ENCODE measurements at places on chromosomes 13 and 19.

- DNase-seq = no peak
These were observed 421.9 kb upstream of the PRR20A start for GRCh38 chr13:56718791-56719190.

DNA sequence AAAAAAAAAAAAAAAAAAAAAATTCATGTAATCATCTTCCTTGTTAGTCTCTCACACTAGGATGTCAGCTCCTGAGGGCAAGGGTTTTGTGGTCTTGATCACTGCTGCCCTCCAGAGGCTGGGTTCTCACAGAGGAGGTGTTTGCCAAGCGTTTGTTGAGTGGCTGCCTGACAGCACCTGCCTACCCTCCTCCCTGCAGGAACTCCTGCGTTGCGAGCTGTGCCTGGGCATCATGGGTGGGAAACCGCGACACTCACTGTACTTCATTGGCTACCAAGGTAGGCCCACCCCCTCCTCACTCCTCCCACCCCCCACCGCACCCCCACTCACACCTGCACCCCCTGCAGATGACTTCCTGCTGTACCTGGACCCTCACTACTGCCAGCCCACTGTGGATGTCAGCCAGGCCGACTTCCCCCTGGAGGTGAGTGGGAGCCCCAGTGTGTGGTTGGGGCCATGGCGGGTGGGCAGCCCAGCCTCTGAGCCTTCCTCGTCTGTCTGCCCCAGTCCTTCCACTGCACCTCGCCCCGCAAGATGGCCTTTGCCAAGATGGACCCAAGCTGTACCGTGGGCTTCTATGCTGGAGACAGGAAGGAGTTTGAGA, 8.1 kb downstream of the ATG4D start:
- DNase-seq = no peak

- DNase-seq = peak; percentile 54
These were observed at the start of gene RNASEH2B for GRCh38 chr13:50909605-50910484. TSS of gene RNASEH2B (plus strand) at chr13:50909791. CDS start at chr13:50910077, 286 bp downstream.

GRCh38 chr19:33484226-33484774, 37.3 kb downstream of the PEPD start:
- DNase-seq = no peak

DNA sequence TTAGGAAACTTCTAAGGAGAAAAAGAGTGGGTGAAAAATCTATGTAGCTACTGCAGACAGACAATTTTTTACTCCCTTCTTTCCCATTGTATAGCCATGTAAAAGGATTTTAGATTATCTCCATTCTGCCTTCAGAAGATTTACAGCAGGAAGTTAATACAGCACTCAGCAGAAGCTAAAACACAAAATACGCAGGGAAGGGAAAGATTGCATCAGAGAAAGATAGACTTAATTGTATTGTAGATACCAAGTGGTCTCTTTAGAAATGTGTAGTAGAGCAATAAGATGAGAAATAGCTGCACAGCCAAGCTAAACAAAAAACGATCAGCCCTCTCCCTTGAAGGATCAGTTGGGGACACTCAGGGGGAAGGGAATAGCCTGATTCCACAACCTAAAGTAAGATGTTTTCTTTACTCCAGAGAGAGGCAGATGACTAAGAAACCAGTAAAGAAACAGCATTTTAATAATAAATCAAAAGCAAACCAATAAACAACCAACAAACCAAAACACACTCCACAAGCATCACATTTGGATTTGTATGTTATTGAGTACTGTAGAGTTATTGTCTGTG, 236.7 kb upstream of the SLITRK1 start:
- no peak for DNase-seq

DNA sequence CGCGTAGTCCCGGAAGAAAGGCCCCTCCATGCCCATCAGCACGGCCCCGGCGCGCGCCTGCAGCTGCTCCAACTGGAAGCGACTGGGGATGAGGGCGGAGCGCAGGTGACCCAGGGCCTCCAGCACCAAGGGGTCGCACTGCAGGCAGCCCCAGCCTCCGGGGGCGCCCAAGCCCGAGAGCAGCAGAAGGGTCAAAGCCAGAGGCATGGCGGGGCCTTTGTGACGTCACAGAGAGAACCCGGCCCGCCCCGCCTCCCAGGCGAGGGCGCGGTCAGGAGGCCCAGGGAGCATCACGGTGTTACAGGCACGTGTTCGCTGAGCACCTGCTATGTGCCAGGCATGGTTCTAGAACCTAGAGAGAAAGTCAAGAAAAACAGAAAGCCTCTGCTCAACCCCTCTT, at the start of gene IZUMO2:
Gene IZUMO2 (minus strand): TSS at position 294 of the 400 bp plus-strand sequence. CDS start 87 bp downstream, at position 207.
- DNase-seq = no peak

DNA sequence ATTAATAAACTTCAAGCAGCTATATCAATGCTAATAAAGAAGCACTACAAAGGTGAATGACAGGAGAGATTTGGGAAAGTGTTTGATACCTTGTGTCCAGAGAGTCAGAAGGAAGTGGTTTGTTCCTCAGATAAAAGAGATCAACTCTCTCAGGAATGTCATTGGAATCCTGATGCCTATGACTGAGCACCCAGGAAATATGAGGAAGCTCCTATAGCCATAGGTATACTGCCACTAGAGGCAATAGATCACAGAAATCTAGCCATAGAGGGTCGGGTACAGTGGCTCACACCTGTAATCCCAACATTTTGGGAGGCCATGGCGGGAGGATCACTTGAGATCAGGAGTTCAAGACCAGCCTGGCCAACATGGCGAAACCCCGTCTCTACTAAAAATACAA, 612.6 kb downstream of the DACH1 start:
- no peak for DNase-seq

- DNase-seq = no peak
These were observed 678 bp downstream of the ISOC2 start for GRCh38 chr19:55460670-55461258.

DNA sequence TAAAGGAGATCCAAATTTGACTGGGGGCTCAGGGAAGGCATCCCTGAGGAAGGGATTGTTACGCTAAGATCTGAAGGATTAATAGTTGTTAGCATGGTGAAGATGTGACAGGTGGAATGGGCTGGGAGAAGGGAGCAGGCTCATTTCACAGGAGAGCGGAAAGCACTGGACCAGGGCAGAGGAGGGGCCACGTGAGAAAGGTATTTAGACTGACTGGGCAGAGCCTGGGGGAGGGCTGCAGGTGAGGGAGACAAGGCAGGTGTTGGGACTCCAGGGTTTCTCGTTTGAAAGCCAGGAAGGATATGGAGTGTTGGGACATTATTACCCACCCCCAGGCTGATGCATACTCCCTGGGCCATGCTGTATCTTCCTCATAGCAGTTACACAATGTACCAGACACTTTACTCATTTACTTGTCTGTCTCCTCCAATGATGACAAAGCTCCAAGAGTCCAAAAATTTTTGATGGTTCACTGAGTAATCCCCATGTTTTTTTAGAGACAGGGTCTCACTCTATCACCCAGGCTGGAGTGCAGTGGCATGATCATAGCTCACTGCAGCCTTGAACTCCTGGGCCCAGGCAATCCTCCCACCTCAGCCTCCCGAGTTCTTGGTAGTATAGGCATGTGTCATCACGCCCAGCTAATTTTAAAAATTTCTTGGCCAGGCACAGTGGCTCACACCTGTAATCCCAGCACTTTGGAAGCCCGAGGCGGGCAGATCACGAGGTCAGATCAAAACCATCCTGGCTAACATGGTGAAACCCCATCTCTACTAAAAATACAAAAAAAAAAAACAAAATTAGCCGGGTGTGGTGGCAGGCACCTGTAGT, 2.3 kb downstream of the TRAPPC6A start:
- no peak for DNase-seq

- DNase-seq = no peak
These were observed 79.9 kb upstream of the GPC6 start for GRCh38 chr13:93146584-93147297.

DNA sequence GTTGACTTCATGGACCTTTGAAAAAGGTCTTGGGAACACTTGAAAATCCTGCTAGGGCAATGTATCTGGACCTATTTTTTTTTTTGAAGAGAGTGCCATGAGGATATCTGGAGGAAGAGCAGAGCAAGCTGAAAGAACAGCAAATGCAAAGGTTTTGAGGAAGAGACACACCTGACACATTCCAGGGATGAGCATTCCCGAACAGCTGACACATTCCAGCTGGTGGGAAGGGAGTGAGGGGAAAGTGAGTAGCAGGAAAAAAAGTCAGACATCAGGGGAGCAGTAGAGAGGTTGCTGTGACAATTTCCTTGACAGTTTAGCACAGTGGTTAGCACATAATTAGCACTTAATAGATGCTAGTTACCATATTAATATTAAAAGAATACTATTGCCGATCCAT, 14.7 kb downstream of the DGKH start:
- no peak for DNase-seq

- no peak for DNase-seq
These were observed 795.3 kb downstream of the SLITRK1 start for GRCh38 chr13:83086948-83087347.

DNA sequence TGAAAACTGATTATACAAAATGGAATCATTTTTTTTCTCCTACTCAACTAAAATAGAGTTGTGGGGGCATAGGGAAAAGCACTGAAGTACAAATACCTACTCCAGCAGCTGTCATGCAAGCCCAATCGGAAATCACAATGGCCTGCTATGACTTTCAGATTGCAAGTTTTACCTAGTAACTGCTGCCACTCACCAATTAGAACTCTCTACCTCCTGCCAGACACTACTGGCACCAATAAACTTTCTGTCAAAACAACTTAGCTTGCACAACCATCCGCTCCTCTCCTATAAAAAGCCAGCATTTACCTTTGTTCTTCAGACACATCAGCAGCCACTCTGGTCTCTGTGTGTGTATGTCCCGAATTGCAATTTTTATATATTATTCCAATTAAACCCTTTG, 9.3 kb upstream of the TRPC4 start:
- no peak for DNase-seq

- DNase-seq = no peak
These were observed 149.9 kb downstream of the MYO16 start for GRCh38 chr13:108779308-108779707.

GRCh38 chr19:33704271-33704670, 82.5 kb downstream of the CHST8 start:
- no peak for DNase-seq

- no peak for DNase-seq
These were observed 405.3 kb upstream of the GPC6 start for GRCh38 chr13:92821324-92821723.

- DNase-seq = no peak
These were observed 4.9 kb upstream of the SBK3 start for GRCh38 chr19:55550321-55550650.

GRCh38 chr19:58521651-58522050, 2.0 kb upstream of the ZBTB45 start:
- DNase-seq = no peak

GRCh38 chr19:2249010-2249866, at the start of gene AMH:
TSS of gene AMH (plus strand) at chr19:2249323. CDS start at chr19:2249333, 10 bp downstream.
- DNase-seq = no peak

DNA sequence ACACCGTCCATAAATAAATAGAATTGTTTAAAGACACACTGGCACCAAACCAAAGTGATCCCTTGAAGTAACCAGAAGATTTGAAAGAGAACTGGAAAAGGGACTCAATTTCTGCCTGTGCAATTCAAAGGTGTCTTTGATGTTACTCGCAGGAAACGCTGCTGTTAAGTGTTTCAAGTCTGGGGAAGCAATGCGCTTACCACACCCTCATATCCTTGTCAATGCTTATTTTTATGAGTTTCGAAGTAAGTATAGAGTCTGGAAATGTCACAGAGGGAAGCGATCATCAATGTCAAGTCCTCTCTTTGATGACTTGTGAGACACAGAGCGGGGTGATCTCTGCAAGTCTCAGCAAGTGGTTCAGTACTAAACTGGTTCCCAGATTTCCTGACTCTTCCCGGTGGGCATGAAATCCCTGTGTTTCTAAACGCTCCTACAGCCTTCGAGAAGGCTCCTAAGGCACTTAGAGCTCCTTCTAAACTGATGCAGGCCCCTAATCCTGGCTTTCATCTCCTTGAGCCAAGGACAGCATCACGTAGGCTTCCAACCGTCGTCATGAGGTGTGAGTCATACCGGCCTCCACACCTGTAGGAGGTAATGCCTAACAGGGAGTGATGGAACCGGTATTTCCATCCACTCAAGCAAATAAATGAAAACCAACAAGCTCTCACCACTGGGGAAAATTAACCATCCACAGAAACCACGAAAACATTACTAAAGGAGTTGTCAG, 22.8 kb downstream of the SYDE1 start:
- no peak for DNase-seq

DNA sequence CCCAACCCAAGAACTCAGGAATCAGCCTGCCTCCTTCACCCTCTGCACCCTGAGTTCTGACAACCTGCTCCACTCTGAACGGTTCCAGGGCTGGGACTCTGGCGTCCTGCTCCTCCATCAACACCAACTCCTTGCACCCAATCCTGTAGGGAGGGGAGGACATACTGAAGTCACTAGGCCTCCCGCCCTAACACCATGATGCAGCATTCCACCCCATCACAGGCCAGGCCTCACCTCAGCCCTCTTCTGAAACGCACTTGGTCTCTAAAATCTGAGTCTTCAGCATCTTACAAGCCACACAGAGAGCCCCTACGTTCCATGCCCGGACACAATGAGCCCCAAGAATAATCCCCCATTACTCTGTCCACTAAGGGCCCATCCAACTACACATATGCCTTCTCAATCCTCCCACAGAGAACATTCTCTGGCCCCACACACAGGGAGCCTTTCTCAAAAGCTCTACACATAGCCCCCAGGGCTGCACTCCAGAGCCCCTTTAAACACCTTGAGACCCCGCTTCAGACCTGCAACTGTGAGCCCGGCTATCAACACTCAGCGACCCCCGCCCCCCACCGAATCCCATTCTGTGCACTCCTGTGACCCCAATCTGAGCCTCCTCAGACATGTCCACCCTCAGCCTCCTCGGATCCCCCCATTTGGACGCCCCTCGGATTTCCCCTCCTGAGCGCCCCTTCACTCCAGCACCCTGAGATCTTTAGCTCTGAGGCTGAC, 567 bp downstream of the ALKBH6 start:
- DNase-seq = no peak

DNA sequence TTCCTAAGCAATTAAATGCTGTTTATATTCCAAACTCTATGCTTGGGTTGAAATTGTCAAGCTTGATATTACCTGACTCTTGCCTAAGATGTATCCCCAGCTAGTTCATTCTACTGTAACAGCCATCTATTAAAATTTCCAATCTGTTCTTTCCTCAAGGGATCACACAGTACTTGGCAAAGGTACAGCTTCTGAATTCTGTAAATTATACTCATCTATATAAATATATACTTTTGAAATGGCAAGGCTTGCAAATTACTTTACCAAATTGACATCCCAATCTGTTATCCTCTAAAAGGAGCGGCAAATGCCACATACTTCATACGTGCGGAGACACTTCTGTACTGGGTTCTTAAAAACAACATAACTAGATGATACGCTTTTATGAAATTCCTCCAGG, 330.2 kb downstream of the DNAJC15 start:
- no peak for DNase-seq
